ENCODE measurements at places on chromosomes 5 and 9.

DNA sequence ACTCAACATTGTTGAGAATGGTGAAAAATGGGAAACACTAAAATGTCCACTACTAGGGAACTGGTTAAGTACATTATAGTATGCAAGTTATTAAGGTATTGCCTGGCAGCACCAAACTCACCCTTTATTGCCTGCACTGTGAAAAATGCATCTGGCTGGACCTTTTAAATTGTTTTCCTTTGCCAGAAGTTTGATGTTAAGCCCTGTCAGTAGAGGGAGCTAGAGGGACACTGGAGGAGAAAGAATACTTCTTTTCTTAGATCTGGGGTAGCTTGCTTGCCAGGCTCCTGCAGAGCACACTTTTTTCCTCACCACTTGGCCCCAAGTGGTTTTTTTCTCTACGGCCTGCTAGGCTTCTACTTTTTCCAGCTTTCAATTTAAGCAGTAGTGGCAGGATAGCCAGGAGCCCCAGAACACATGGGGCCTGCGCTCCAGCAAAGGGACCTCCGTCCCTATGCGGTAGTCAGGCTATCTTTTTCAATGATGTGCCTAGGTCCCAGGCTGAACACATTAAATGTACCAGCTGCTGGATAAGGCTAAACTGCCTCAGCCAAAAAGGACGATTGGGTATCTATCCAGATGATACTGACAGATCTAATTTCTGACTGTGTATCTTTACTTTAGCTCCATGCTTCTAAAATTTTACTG is 8.0 kb upstream of the HABP4 start:
- DNase-seq = peak; percentile 17
- H3K4me1 ChIP-seq = no peaks in the 10 kb centered on the region
- H3K4me3 ChIP-seq = no peak overlapping the region
- no peak overlapping the region for H3K27ac ChIP-seq
- no peaks in the 10 kb centered on the region for H3K27me3 ChIP-seq

GRCh38 chr5:143177263-143177983 is 226.1 kb downstream of the NR3C1 start:
- DNase-seq = no peak
- H3K36me3 ChIP-seq = no peaks in the 10 kb centered on the region
- H3K27me3 ChIP-seq = no peaks in the 10 kb centered on the region
- H3K27ac ChIP-seq = no peak overlapping the region
- no peak overlapping the region for H3K4me3 ChIP-seq

DNA sequence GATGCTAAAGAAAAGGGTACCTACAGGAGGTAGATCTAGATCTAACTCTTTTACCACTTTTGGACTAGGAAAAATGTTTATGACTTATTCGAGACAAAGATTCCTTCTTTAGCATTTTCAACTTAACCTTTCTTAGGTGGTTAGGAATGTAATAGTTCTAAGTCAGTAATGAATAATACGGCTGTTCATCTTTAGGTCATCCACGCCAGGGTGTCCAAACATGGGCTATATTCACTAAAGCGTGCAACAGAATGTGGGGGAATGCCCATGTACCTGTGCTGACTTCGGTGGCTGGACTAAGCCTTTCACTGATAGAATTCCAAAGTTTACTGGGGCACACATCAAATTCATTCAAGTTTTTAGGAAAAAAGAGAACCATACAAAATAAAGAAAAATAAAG is 164.7 kb downstream of the TSSK1B start:
- H3K4me1 ChIP-seq = peaks cover 6% of the 10 kb centered on the region
- H3K27me3 ChIP-seq = no peaks in the 10 kb centered on the region
- no peak overlapping the region for H3K4me3 ChIP-seq
- no peak for DNase-seq
- H3K36me3 ChIP-seq = no peaks in the 10 kb centered on the region
- H3K27ac ChIP-seq = no peak overlapping the region

- no peak overlapping the region for H3K4me3 ChIP-seq
- H3K4me1 ChIP-seq = no peaks in the 10 kb centered on the region
- no peaks in the 10 kb centered on the region for H3K27me3 ChIP-seq
- peak overlapping the region; percentile 50 for H3K27ac ChIP-seq
- no peak for DNase-seq
These were observed 57.4 kb downstream of the SEMA4D start for GRCh38 chr9:89440548-89440947.

- H3K4me3 ChIP-seq = no peak overlapping the region
- H3K36me3 ChIP-seq = no peaks in the 10 kb centered on the region
- H3K4me1 ChIP-seq = no peaks in the 10 kb centered on the region
These were observed 3.4 kb downstream of the IL4 start for GRCh38 chr5:132677191-132677590.

DNA sequence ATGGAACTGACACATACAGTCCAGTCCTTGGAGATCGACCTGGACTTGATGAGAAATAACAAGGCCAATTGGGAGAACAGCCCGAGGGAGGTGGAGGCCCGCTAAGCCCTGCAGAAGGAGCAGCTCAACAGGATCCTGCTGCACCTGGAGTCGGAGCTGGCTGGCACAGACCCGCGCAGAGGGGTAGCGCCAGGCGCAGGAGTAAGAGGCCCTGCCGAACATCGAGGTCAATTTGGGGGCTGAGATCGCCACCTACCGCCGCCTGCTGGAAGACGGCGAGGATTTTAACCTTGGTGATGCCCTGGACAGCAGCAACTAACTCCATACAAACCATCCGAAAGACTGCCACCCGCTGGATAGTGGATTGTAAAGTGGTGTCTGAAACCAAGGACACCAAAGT is 1610.1 kb upstream of the ACO1 start:
- no peaks in the 10 kb centered on the region for H3K36me3 ChIP-seq
- H3K4me1 ChIP-seq = no peaks in the 10 kb centered on the region
- no peaks in the 10 kb centered on the region for H3K27me3 ChIP-seq
- DNase-seq = no peak
- no peak overlapping the region for H3K4me3 ChIP-seq

- no peak overlapping the region for H3K4me3 ChIP-seq
- DNase-seq = no peak
- no peak overlapping the region for H3K27ac ChIP-seq
- no peaks in the 10 kb centered on the region for H3K4me1 ChIP-seq
- peaks cover 3% of the 10 kb centered on the region for H3K27me3 ChIP-seq
These were observed 96.1 kb upstream of the APC start for GRCh38 chr5:112641515-112642110.

GRCh38 chr5:24245821-24246220 is 399.0 kb downstream of the CDH10 start:
- H3K36me3 ChIP-seq = no peaks in the 10 kb centered on the region
- no peak for DNase-seq
- H3K4me3 ChIP-seq = no peak overlapping the region
- no peaks in the 10 kb centered on the region for H3K4me1 ChIP-seq
- no peaks in the 10 kb centered on the region for H3K27me3 ChIP-seq

DNA sequence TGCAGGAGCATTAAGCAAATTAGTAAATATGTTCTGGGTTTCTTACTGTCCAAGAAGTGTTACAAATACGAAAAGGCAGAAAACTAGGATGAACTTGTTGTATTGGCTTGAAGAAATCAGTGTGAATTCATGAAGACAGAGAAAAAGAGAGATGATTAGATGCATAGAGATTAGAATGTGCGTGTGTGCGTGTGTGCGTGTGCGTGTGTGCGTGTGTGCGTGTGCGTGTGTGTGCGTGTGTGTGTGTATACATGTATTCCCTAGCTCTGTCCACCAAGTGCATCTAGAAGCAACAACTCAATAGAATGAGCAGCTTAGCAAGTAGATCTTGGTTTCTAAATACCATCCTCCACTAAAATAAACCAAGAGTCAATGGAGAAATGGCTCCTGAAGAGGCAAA is 41.5 kb downstream of the SMIM23 start:
- H3K27ac ChIP-seq = no peak overlapping the region
- H3K4me1 ChIP-seq = no peaks in the 10 kb centered on the region
- no peaks in the 10 kb centered on the region for H3K36me3 ChIP-seq
- no peaks in the 10 kb centered on the region for H3K27me3 ChIP-seq
- H3K4me3 ChIP-seq = no peak overlapping the region

DNA sequence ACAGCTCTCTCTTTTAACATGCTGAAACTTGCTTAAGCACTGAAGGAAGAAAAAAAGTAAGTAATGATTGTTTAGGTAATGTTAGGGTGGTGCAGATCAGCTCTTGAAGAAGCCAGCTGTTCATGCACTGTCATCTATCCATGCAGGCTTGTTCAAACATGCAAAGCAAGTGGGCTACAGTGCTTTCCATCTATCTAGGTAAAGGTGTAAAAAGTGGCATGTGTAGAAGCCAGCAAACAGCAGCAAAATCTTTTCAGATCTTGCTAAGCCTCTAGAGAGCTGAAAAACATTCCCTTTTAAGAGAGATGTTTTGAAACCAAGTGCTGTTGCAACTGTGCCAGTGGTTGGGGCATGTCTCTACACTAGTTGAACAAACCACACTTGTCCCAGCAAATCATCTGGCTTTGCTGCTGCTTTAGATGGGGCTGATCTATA is 214.4 kb downstream of the EFNA5 start:
- H3K4me1 ChIP-seq = peaks cover 19% of the 10 kb centered on the region
- no peaks in the 10 kb centered on the region for H3K27me3 ChIP-seq
- no peaks in the 10 kb centered on the region for H3K36me3 ChIP-seq
- no peak overlapping the region for H3K4me3 ChIP-seq
- DNase-seq = no peak

- no peak overlapping the region for H3K4me3 ChIP-seq
- no peaks in the 10 kb centered on the region for H3K27me3 ChIP-seq
- no peaks in the 10 kb centered on the region for H3K36me3 ChIP-seq
- no peak overlapping the region for H3K27ac ChIP-seq
These were observed 18.9 kb downstream of the ABO start for GRCh38 chr9:133256136-133256461.

Data from DND-41 (cell line).